Mesothelial cell of epicardium (in vitro differentiated cells): ENCODE measurements at places on chromosomes 3 and 15.

GRCh38 chr15:73258271-73259108, 110.3 kb downstream of the HCN4 start:
- DNase-seq: no peak

DNA sequence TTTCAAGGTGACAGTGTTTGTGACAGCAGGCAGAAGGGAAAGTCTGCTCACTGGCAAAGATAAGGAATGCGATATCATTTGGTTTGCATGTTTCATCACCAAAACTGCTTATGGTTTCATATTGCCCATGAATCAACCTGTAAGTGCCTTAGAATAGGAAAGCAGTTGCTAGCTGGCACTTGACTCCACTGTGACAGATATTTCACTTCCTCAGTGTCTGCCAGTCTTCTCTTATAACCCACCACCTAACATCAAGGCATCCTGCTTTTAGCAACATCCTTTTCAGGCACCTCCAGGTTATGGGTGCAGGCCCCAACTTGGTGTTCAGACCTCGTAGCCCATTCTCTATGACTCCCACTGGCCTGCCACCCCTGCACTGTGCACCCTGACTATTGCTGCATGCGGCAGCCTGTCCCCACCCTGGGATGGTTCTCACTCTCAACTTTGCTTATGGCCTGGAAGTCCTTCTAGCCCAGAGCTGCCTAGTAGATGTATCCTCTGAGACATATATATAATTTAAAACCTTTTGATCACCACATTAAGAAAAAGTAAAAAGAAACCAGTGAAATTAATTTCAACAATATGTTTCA, 154.4 kb upstream of the RARB start:
- no peak for DNase-seq

DNA sequence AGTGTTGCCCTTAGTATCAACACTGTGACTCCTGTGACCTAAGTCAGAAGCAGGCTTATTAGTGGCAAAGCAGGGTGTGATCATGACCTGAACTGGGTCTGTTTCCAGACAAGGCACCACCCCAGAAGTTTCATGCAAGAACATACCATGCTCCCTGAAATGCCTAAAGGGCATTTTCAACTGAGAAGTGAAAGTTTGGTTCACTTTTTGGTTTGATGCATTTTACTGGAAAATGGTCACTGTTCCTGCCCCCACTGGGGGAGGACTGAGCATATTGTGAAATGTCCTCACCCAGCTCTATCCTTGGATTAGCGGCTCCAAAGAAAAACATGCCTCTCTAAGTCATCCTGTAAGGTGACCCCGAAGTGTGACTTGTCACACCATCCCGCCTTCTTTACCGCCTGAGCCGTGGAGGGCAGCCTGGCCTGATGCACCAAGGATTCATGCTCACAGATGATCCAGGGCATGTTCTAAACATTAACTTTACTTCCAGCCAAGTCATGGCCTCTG, 3.1 kb upstream of the FAM240A start:
- no peak for DNase-seq

DNA sequence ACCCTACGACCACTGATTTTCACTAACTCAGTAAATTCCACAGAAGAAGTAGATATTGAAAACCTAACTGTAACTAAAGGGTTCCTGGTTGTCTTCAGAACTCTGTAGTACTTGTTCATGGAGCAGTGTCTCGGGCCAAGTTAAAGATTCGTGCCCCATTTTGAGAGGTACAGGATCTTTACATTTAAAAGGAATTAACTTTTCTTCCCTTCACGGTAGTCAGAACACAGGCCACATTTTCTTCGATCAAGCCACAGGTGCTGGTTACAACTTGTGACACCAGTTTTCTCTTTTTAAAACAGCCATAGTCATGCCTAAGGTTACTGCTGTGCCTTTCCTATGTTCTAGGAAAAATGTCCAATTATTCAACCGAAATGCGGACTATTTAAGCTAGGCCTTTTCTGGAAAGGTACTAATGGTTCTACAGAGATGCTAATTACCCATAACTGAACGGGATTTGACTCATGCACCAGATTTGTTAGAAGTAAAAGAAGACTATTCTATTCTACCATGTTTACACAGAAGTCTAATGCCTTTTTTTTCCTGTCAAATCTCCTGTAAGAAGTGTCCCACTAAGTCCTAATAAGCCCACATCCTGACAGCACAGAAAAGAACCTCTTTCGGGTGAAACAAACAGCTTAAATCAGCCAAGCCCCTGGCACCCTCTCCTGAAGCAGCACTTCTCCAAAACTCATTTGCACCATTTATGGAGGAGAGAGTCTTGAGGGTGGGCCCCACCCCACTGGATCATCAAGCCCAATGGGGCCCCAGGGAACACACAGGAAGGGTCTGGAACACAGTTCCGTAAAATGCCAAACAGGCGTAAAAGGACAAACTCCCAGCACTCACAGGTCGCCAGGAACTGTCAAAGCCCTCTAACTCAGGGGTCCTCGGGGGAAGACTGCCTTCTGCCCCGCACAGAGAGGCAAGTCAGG, 1.9 kb downstream of the LRIG1 start:
- no peak for DNase-seq

DNA sequence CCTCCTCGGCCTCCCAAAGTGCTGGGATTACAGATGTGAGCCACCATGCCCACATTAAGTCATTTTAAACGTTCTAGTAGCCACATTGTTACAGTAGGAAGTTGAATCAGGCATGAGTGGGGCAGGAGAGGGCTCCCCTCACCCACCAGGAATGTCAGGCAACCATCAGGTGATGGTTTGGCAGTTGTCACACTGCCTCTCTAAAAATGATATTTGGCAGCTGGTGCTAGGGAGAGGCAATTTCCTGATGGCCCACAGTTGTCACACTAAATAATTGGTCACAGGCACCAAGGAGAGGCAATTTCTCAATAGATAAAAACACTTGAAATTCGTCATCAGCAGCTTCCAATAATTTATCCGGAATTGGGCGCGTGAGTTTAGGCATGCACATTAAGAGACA, 79.2 kb upstream of the ABHD2 start:
- DNase-seq: no peak

DNA sequence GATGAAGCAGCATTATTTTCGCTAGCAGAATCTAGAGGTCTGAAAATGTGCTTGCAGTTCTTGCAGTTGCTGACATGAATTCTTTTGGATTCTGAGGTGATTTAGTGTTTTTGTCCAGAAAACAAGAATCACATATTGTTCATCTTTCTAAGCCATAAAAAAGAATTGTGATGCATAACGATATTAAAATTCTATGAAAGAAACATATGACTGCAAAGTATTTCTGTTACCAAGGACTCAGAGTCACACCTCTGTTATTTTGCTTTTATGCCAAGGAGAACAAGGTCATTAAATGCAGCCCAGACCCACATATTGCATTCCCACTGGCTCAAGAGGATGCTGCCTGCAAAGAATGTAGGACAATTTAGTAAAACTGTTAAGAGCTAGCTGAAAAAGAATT, 299.8 kb upstream of the GPR149 start:
- no peak for DNase-seq

- DNase-seq: no peak
These were observed 41.4 kb upstream of the CTDSPL start for GRCh38 chr3:37820286-37820685.

GRCh38 chr15:98840053-98840452, 167.5 kb downstream of the PGPEP1L start:
- no peak for DNase-seq

- no peak for DNase-seq
These were observed 210.6 kb upstream of the ZPLD1 start for GRCh38 chr3:102224171-102224570.
